AML-193 (cell line): ENCODE measurements at places on chromosomes 3 and 15.

DNA sequence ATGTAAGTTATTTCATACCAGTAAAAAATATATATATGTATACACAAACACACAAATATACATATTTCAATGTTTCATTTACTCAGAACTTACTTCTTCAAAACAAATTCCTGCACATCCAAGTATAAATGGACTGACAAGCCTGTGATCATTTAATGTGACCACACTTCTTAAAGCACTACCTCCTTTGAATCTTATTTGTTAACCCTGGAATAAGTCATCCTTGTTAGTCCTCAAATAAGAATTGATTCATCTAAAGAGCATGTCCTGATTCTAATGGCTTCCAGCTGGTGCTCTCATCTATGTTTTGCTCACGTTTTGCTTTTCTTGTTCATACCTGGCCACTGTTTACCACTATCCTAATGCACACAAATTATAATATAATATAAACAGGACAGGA, 103.9 kb upstream of the UBP1 start:
- no peak for DNase-seq

GRCh38 chr3:144165482-144165881, 193.9 kb downstream of the DIPK2A start:
- no peak for DNase-seq

DNA sequence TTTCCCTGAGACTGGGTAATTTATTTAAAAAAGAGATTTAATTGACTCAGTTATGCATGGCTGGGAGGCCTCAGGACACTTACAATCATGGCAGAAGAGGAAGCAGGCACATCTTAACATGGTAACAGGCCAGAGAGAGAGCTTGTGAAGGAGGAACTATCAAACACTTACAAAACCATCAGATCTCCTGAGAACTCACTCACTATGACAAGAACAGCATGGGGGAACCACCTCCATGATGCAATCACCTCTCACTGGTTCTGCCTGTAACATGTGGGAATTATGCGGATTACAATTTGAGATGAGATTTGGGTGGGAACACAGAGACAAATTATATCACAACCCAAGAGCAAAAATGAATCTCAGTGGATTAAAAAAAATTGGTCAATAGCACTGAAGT, 416.0 kb upstream of the TMCO5A start:
- DNase-seq: no peak

DNA sequence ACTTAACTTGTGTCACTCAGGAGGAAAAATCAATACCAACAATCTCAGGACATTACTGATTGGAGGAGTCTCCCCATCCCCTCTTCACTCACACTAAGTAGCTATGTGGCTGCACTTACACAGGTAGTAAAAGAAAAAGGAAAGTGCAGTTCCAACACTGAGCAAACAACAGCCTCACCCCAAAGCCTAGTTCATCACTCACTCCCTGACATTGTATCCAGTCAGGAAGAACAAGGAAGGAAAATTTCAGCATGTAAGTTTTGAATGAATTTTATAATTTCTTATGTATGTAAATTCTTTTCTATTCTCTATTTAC, 273.4 kb downstream of the IGSF11 start:
- no peak for DNase-seq

GRCh38 chr3:128052595-128053351, 536 bp downstream of the SEC61A1 start:
- no peak for DNase-seq

DNA sequence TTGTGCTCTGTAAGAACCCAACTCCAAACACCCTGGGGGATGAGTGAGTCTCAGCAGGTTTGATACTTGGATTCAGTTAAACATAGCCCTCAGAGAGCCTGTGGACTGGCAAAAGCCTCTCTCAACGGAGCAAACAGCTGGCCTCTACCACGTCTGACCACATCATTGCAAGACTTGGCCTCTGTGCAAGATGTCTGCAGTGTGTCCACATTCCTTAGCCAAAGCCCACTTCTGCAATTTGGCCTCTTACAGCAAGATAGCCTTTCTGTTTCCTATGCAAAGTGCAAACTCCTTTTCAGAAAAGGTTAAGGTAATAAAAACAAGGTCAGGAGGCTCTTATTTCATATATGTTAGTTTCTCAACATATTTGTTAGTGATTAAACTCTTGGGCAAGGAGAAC, 27.9 kb downstream of the FBN1 start:
- DNase-seq: peak; percentile 79
